ENCODE measurements at places on chromosomes 11 and 22.

DNA sequence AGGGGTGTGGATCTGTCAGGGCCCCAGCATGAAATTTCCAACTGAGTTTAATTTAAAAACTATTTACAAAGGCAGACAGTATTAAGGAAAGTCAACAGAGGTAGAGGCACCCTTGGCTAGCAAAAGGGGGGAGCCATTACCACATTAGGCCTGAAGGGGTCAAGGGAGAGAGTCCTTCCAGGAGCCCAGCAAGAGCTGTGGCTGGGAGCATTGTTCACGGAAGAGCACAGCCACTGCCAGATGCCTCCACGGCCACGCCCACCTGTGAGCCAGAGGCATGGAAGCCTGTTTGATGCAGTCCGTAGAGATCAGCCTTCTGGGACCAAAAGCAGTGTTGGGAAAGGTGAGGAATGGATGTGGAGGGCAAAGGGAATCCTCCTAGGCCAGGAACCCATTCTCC, 102.6 kb downstream of the GALNT18 start:
- no peak for DNase-seq

DNA sequence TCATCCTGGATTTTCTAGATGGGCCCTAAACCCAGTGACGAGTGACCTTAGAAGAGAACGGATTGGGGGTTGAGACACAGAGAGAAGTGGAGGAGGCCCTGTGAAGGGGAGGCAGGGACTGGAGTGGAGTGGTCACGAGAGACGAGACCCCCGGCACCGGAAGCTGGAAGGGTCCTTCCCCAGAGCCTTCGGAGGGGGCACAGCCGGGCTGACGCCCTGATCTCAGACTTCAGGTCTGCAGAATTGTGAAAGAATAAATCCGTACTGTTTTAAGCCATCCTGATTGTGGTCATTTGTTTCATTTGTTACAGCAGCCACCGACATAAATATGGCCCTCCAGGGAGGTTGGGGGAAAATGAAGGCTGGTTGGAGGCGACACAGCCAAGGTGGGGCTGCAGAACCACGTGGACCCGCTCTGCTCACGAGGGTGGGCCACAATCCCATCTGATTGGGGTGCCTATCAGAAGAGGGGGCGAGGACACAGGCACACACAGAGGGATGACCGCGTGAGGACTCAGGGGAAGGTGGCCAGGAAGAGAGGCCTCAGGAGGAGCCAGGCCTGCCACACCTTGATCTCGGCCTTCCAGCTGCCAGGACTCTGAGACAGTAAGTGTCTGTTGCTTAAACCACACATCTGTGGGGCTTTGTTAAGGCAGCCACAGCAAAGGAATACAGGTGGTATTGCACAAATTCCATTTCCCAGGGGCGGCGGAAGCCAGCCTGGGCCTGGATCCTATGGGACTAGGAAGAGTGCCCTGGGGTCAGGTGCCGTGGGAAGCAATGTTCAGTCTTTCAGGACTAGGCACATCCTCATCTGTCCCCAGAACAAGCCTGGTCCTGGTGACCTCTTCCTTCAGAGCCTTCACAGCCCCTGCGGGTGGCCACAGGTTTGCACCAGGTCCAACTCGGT, 73.3 kb upstream of the SHANK2 start:
- DNase-seq: no peak

DNA sequence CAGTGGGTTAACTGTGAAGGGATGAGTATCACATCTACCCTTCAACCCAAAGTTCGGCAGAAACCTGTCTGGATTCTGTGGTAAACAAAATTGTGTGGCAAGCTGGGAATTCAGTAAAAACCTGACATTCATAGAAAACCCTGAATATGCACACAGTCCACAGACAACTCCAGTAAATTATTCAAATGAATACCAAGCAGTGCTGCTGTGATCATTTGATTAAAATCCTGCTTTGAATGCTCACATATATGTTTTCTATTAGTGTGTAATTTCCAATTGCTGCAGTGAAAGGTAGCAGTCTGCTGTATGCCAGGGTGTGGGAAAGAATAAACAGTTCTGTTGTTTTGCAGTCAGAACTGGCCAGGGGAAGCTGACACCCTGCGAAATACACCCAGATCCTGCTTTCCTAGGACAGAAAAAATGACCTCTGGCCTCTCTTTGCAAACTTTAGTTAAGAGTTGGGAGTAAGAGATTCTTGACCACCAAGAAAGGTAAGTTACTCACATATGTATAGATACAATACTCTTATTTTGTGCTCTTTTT, 217.8 kb downstream of the FAM76B start:
- DNase-seq: no peak

DNA sequence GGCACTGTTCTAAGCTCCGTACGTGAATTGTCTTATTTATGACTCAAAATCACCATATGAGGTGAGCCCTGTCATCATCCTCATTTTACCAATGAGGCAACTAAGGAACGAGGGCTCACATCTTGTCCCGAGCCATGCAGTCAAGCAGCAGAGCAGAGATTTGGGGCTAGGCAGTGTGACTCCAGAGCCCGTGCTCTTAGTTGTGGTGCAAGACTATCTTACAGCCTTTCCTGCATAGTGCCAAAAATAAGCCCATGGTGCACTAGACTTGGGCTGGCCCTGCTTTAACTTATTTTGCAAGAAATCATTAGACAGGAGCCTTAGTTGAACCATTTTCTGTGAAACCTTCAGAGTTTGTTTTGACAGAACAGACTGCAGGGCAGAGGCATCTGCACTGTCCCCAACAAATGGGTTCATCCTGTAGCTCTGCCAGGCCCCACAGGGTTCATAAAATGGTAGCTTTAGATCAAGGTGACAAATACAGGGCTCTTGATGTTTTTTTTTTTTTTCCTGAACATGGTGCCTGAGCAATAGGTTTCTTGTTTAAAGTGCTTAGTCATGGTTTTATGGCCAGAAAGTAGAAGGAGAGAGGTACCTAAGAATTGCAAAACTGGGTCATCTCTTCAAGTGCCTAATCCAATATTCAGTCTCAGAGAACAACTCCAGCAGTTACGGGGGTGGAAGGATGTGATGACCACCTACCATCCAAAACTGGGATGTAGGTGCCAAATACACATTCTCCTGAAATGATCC, 56.6 kb downstream of the BMAL1 start:
- DNase-seq: no peak

DNA sequence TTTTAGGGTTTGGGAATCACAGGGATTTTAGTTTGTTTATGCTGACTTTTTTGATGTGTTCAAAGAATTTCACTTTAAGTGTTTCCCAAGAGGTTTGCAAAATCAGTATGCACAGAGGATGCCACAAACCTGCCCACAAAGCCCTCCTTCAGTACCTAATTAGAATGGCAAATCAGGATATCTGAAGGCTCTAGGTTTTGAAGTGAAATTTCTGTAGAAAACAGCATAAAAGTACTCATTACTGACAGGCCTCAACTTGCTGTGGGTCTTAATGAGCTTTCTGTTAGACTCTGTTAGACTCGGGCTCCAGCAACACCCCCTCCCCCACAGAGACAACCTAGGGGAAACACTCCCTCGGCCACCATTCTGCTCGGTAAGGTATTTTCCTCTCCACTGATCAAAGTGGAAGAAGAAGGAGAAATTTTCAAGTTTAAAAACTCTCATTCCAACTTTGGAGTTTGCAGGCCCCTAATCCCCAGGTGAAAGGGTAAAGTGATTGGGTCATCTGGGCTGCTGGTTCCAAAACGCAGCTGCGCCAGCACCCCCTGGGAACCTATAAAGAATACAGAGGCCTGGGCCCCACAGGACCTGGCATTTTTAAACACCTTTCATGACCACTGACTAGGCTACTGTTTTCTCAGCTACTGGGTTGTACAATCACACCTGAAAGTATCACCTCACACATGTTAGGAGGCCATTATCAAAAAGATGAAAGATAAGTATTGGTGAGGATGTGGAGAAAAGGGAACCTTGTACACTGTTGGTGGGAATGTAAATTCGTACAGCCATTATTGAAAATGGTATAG, 67.5 kb downstream of the PLEKHA7 start:
- no peak for DNase-seq

- no peak for DNase-seq
Measured at GRCh38 chr11:22371160-22371559, 33.0 kb downstream of the SLC17A6 start.

GRCh38 chr22:39940757-39941305, 19.4 kb upstream of the TMA7B start:
- DNase-seq: no peak

DNA sequence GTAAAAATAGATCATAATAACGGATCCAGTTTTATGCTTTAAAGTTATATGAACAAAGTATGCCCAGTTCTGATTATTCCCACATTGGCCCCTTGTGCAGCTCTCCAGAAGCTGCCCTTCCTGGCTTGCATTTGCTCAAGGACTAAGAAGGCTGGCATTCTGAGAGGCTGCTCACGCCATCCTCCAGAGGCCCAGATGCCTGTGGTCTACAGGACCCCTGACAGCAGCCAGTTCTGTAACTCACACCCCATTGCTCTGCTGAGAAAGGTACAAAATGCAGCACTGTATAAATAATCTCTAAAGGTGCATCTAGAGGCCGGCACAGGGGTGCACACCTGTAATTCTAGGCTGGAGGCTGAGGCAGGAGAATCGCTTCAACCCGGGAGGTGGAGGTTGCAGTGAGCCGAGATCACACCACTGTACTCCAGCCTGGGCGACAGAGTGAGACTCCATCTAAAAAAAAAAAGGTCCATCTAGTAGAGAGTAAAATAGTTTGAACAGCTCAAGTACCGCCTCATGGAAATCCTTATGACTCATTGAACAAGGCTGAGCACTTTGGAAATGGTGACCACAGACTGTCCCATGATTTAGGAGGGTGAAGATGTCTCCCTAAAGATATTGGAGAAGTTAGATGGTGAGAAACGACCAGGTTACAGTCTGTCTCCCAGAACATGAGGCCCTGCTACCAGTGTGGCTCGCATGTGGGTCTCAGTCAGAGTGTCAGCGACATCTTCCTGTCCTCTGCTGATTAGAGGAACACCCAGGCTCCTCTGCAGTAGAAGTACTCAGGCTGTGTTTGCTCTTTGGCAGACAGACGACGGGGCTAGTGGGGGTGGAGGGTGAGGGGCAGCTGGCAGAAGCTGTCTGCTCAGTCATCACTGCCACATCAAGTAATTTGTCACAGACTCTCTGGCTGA, 56.3 kb downstream of the KREMEN1 start:
- DNase-seq: no peak

- DNase-seq: no peak
Measured at GRCh38 chr11:95641495-95641894, 148.1 kb downstream of the FAM76B start.

DNA sequence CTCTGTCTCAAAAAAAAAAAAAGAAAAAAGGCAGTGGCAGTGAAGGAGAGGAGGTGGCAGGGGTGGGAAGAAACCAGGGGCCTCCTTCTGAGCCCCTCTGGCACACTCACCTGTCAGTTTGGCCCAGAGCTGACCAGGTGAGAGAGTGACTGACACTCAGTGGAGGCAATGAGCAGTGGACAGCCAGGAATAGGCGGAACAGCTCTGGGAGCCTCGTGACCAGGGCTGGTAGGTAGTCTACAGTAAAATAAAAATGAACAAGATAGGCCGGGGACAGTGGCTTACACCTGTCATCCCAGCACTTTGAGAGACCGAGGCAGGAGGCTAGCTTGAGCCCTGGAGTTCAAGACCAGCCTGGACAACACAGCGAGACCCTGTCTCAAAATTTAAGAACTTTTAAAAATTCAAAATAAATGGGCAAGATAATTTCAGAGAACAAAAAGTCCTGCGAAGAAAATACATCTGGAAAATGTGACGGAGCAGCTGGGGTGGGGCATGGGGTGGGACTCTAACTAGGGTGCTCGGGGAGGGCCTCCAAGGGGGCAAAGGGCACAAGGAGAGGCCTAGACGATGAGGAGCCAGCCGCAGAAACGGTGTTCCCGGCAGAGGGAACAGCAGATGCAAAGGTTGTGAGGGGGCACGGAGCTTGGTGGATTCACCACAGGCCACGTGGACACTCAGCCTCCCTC, 3.8 kb upstream of the PDXP start:
- DNase-seq: no peak

DNA sequence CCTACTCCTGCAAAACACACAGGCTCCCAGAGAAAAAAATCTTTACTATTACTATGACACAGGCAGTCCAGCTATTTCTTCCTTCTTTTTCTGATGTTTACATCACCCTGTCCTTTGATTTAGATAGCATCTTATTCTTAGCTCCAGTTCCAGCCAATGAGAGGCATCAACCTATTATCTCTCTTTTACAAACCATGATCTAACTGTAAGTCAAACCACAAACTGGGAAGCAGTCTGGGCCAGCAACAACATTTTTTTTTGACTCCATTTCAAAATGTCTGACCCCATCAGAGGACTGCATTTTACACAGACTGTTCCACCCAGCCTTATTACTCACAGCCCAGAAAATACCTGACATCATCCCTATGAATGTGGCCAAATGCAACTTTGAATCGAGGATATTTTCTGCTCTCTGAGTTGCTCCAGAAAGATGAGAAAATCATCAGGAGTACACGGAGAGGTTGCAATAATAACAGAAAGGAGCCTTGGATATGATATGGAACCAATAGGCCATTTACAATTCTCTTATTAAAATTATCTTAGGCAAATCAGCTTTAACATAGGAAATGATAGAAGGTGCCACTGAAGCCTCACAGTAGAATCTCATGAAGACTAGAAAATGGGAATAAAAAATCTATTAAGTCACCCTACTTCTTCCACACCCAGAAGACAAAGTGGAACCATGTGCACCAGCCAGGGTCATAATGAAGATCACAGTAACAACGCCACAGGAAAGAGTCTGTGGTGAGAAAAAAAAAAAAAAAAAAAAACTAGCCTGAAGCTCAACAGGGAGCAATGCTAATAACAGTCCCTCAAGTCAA, 21.2 kb downstream of the TBRG1 start:
- DNase-seq: no peak

DNA sequence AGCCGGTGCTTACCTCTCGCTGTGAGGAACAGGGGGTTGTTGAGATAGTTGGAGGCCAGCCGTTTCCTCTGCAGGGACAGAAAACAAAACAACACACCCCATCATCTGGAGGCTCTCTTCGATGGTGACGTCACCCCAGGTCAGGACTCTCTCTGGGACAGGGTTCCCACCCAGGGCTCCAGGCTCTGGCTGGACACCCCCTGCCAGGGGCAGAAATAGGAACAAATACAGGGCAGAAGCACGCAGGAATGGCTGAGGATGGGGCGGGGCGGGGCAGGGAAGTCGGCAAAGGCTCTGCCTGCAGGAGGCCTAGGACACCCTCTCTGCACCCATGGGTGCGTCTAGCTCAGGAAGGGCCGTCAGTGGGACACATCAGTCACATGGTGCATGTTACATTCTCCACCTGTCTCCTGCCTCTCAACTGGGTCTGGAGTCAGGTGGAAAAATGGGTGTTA, 118.5 kb downstream of the PHF21B start:
- no peak for DNase-seq

- no peak for DNase-seq
Measured at GRCh38 chr11:32358729-32359128, 76.6 kb downstream of the WT1 start.
